ENCODE measurements at places on chromosomes 6 and 20. TPM values are rescaled to one million over a fixed set of nuclear protein-coding genes. Genes with fewer than 3 reads are reported as not detected.

HLA-DQA1 gene
- 1.6 TPM for total RNA-seq

DNA sequence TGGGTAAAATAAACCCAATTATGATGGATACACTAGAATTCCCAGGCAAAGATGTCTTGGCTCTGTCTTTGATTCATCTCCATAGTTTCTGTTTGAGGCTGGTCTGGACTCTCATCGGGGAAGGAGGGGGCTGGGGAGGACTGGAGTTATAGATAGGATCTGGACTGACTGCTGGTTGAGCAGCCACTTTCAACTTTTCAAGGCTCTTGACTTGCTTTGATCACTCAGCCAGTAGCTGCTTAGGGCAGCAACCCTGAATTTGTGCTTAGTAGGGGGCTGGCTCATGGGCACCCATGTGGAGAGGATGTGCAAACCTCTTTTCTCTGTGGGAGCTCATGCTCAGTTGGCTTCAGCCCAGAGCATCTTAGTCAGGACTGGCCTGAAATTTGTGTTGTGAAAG is 114.0 kb upstream of the NEDD9 start:
- no peak for DNase-seq

TRIM10 gene
- total RNA-seq: under 0.01 TPM

- no peak for DNase-seq
These were observed 15.7 kb downstream of the CNKSR3 start for GRCh38 chr6:154494592-154495311.

PGBD1 gene
- total RNA-seq: 4.6 TPM

MEI4 gene
- 1.3 TPM for total RNA-seq

DNA sequence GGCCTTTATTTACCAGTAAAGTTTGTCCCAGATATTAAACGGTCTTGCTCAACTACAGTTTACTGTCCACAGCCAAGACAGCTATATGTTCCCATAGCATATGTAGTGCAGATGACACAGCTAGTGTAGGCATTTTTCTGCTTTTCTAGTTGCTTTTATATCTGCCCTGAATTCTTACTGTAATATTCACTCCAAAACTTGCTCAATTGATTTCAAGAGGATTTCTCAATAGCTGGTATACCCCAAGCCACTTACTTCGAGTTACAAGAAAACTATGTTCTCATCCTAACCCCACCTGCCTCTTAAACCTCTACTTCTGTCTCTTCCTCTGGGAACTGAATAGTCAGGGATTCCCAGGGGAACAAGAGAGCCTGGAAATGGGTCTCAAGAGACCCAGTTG is 18.9 kb upstream of the ROS1 start:
- DNase-seq: no peak

DNA sequence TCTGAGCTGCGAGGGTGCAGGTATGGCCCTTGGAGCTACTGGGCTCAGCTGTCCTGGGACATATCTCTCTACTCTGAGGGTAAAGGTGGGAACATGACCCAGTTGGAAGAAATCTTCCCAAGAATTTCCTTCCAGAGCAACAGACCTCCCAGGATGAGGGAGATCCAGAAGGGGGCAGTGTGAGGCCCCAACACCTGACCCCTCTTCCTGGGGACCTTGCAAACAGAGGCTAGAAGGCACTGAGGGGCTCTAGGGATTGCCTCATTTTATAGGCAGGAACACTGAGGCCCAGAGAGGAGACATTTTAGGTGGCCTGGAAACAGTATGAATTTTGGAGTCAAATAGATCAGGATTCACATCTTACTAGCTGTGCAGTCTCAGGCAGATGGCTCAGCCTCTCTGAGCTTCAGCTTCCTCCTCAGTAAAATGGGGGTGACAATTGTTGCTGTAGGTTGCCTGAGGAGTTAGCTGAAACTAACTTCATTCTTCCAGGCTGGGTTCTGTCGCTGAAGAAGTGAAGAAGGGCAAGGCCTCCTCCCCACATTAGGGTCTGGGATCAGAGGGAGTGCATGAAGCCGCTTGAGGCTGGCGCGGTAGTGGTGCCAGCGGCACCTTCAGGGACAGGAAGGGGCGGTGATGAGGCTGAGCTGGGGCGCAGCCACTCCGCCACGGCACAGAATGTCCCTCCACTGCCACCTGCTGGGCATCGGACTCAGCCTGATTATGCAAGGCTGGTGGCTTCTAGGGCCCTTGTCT is 11.4 kb downstream of the KCNK17 start:
- peak; percentile 58 for DNase-seq

TNF gene
- total RNA-seq: 0.27 TPM

GRCh38 chr6:34544052-34544604 is 12.0 kb downstream of the SPDEF start:
- no peak for DNase-seq

GRCh38 chr6:146200176-146200575 is 171.3 kb downstream of the GRM1 start:
- DNase-seq: no peak

- no peak for DNase-seq
These were observed 128.0 kb downstream of the RIN2 start for GRCh38 chr20:19885939-19886660.

- no peak for DNase-seq
These were observed 234.9 kb downstream of the DOK5 start for GRCh38 chr20:54710341-54710740.

DNA sequence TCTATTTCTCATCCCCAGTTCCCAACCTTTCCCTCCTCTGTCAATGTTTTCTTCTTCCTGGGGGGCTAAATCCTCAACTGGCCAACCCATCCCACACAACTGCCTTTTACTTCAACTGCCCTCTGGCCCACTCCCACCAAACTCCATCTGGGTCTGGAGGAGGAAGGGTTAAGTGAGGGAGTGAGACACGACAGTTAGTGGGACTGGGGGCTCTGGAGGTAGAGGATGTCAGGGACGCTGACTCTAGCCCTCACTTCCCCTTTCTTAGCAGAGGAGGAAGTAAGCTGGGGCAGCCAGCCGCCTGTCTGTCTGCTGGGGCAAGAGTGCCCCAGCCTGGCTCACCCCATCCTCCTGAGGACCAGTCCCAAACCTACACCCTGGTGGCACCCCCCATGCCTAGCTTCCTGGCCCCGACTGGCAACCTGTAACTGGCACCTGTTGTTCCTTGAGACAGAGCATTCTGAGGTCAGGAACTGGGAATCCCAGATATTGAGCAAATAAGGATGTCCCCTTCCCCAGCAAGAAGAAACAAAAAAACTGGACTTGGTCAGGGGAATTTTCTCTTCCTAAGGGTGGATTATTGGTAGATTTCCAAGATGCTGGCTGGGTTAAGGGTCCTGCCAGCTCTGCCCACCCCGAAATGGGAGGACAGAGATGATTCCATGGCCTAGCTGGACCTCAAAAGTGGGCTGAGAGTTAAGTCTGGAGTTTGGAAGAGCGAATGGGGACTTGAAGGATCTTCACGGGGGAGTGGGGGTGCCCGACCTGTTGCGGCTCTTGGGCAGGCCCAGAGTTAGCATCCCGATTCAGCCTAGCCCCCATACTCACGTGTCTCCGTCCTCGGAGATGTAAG is 971 bp downstream of the NFKBIE start:
- DNase-seq: no peak

DNA sequence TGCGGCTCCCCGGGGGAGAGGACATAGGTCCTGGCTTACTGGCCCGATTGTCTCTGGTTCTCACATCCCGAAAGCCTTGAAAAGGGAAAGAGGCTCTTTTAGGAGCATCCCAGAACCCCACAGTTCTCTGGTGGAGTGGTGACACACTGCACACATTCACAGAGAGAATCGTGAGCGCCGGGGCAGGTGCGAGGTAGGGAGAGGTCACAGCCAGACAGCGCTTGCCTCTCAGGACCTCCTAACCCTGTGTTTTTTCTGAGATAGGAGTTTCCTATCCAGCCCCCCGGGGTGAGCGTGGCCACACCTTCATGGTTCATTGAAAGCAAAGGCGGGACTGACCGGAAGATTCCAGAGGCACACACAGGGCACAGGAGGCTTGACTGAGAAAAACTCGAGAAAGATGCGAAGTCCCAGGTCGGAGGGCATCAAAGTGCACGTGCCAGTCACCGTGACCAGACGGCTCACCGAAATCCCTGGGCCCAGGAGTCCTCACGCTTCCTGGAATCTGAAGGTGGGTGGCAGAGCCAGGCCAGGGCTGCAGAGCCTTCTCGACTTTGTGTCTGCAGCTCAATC is 46.5 kb upstream of the FRMD1 start:
- DNase-seq: no peak

DNA sequence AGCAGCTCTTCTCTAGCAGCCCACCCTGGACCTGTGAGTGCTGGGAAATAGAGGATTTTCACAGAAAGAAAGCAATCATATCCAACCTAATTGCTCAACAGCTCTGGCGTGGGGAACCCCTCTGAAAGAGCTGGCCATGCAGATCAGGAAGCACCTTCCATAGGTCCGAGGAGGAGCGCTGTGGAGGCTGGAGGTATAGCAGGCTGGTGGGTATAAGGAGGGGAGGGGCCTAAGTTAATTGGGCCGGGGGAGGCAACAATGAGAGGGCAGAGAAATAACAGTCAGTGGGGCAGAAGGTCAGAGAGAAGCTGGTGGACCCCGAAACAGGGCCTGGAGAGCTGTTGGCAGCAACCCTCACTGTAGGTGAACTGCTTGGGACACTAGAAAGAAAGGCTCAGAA is 40.8 kb downstream of the SNRNP48 start:
- DNase-seq: no peak

SLC16A10 gene
- 3.8 TPM for total RNA-seq

PTK6 gene
- under 0.01 TPM for total RNA-seq

TCF15 gene
- total RNA-seq: 0.81 TPM

DNA sequence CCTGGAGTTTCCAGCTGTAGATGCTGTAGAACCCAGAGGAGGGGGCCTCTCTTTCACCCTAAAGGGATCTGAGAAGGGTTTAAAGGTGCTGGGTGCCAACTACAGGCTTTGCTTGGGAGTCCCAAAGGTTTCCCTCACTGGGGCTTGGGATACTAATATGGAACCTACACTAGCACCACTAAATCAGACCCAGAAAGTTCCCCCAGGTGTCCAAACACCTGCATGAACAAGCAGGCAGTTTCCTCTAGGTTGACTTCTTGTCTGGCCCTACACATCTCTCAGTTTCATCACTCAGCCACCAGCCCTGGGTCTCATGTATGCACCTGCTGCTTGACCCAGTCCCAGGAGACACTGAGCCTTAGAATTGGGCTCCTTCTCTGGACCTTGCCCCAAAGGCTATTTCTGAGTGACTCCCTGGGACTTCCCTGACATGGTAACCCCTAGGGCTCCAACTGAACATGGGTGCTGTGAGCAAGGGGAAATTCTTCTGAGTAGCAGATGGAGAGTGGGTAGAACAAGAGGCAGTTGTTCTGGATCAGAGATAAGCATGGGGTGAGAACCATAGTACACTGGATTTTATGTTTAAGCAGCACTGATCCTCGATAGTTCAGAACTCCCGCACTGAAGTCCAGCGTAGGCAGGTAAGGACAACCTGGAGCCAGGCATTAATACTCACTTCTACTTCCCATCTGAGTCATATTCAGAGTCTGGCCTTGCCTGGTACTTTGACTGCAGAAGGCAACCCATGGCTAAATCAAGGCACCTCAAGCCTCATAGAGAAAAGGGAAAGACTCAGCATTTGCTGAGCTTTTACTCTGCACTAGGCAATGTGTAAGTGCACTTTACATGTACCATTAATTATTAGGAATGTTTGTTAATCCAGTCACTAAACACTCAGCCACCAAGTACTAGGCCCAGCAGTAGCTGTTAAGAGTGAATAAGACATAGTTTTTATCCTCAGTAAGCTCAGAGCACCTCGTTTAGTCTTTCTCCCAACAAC is 16.8 kb downstream of the BCL2L1 start:
- no peak for DNase-seq

OLIG3 gene
- total RNA-seq: not detected

MAPK13 gene
- 1.1 TPM for total RNA-seq

- DNase-seq: no peak
These were observed 110.8 kb downstream of the RFPL4B start for GRCh38 chr6:112457886-112458285.

GRCh38 chr6:74798302-74798701 is 407.6 kb downstream of the COL12A1 start:
- DNase-seq: no peak

DNA sequence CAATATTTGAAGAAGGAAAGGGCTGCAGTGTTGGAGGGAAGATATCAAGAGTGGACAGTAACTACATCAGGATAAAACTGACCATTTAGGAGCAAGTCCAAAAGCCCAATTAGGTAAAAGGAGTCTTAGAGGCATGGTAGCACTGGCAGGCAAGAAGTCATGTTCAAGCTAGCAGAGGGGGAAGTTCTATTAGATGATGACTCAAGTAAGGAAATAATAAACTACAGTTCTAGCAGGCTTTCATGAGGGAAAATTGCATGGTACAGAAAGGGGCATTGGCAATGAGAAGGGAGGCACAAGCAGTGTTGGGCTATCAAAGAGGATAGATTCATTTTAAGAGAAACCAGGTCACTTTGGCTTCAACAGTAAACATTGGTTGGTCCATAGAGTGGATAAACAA is 156.1 kb upstream of the PTPRK start:
- DNase-seq: no peak

COL21A1 gene
- not detected for total RNA-seq

DNA sequence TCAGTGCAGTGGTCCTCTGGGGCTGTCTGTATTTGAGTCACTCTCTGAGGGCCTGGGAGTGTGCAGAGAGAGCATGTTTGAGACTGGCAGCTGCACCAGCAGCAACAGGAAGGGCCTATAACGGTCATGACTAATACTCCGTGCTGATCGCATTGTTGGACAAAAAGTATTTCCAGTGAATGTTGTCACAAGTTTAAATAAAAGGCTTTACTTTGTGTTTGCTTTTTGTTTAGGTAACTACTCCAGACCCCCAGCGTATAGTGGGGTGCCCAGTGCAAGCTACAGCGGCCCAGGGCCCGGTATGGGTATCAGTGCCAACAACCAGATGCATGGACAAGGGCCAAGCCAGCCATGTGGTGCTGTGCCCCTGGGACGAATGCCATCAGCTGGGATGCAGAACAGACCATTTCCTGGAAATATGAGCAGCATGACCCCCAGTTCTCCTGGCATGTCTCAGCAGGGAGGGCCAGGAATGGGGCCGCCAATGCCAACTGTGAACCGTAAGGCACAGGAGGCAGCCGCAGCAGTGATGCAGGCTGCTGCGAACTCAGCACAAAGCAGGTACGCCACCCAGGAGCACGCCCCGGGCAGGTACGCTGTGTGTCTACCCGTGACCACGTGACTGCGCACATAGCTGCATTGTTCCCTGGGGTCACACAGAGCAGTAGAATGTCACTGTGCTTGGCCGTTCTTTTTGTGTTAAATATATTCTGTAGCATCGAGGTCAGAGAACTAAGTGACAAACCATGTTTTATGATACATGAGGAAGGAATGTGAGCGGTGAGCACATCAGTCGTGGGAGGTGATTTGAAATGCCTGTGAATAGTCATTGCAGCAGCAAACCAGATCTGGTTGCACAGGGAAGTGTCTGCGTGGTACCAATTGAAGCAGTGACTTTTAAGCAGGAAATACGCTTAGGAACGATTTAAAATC is 174.7 kb downstream of the TMEM242 start:
- no peak for DNase-seq

BMP5 gene
- not detected for total RNA-seq

DNA sequence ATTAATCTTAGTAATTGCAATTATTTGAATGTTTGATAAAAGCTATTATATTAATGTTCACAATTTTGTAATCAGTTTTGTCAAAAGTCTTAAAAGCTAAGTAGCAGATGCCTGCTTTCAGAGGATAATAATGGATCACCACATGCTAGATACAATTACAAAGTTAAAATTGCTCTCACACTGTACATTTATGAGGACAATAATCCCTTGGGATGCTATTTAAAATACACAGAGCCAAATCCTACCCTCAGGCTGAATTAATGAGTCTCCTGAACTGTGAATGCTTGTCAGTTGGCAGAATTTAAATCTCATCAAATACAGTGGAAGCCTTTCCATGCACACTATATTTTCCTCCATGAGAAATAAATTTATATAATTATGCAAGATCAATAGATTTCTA is 153.3 kb upstream of the SYNCRIP start:
- no peak for DNase-seq

- DNase-seq: no peak
These were observed 305.3 kb downstream of the CLIC5 start for GRCh38 chr6:45710304-45710821.
